Caki2 (cell line): ENCODE measurements at places on chromosomes 5 and 9. TPM values are rescaled to one million over a fixed set of nuclear protein-coding genes. Genes with fewer than 3 reads are reported as not detected.

ENHO gene
- total RNA-seq = 4.0 TPM in 1 of 2 replicates, not detected in the other

NDUFS6 gene
- total RNA-seq = 34.5 and 48.4 TPM in 2 replicates

SPATA31A3 gene
- not detected in 2 replicates for total RNA-seq

PCDHGC4 gene
- not detected in 2 replicates for total RNA-seq

NUTM2F gene
- not detected in 2 replicates for total RNA-seq

MINAR2 gene
- not detected in 2 replicates for total RNA-seq

DBH gene
- total RNA-seq = not detected in 2 replicates

GDA gene
- total RNA-seq = 26.3 and 31.2 TPM in 2 replicates

CNTNAP3B gene
- 10.6 and 12.6 TPM in 2 replicates for total RNA-seq

BTNL3 gene
- not detected in 2 replicates for total RNA-seq

PCDHGA2 gene
- not detected in 2 replicates for total RNA-seq

LCN6 gene
- total RNA-seq = not detected in 2 replicates

GADD45G gene
- total RNA-seq = 4.6 and 4.8 TPM in 2 replicates

ATP10B gene
- total RNA-seq = not detected in 2 replicates

DNA sequence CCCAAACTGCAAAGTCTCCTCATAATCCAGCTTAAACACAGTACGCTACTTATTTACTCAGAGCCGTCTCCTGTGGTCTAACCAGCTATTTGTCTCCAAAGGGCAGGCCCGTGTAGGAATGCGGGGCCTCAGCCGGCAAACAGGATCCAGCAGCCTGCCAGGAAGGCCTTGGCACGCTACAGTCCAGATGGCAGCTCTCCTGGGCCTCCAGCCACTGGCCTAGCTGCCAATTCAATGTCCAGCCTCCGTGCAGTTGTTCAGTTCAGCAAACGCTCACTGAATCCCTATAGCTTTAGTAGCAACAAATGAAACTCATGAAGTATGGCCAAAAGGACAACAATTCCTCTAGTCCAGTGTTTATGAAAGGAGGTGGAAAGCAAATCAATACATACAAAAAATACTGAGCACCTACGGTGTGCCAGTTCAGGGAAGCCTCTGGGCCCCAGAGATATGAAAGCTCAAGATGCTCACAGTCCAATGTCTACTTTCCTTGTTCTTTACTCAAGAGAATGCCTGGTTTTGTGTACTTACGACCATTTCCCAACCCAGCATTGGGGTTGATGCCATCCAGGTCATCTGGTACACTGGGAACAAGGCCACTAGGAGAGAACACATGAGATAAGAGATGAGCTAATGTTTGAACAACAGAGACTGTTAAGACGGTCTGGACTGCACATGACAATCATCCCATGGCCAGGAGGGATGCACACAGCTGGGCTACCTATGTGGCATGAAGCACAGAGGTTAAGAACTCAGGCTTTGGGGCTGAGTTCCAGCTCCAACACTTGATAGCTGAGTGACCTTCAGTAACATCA, 8.3 kb downstream of the CDK5RAP2 start:
- DNase-seq = no peak

GRCh38 chr9:121836366-121836885, 185.0 kb downstream of the DAB2IP start:
- no peak for DNase-seq

DNA sequence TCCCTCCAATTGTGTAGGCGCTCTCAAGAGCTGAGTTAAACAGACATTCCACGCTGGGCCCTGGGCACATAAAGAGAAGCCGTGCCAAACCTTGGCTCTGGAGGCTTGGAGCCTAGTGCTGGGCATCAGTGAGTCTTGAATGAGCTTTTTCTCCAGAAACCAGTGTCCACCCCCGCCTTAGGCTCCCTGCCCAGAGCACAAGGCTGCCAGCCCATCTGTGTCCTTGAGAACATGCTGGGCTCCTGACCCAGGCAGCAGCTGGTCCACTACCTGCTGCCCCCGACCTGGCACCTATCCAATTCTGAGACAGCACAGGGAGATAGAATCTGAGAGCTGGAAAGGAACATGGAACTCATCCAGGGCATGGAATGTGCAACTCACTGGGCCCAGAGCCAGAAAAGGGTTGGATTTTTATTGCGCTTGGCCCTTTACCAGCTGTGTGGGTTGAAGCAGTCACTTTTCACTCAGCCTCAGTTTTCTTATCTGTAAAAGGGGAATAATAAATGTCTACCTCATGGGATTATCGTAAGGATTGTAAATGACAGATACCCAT, 92.4 kb upstream of the CPLX2 start:
- no peak for DNase-seq

DNA sequence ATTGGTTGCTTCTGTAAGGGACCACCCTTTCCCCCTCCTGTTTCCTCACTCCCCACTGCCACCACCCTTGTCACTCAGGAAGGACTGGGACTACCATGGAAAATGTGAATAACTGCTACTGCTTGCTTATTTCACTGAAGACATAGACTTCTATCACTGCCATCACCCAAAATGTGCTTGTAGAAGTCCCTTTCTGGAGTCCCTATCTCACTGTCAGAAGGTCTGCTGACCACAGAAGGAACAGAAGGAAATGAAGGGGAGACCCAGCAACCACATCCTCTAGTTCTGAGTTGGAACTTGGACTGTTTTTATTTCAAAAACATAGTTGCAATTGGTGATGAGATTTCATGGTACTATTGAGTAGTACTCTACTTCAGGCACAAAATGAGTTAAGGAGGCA, 122.5 kb downstream of the NPR3 start:
- DNase-seq = no peak

DNA sequence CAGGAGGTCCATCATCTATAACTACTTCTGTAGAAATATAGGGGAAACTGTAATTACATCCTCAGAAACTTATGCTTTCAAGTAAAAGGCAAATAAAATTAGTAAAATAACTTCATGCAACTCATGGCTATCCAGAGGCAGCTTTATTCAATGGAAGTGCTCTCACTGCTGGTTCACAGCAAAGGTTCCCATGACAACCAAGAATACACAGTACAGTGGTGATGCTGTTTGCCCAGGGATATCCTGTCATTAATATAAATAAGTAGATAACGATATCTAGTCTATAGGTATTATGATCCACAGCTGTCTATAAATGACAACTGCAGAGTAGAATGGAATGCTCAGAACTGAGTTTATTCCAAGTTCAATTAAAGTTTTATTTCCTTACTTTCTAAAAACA, 390.3 kb downstream of the PDE4D start:
- no peak for DNase-seq

GRCh38 chr9:29437526-29437925, 1864.2 kb upstream of the C9orf72 start:
- DNase-seq = peak; percentile 18

GRCh38 chr5:61010467-61011454, 65.8 kb downstream of the NDUFAF2 start:
- DNase-seq = no peak

- DNase-seq = no peak
Observed at GRCh38 chr9:37997636-37998374, 71.2 kb downstream of the SHB start.

- peak; percentile 18 for DNase-seq
Observed at GRCh38 chr9:37290940-37291485, 131.5 kb upstream of the GRHPR start.

GRCh38 chr9:75132244-75132643, 43.9 kb downstream of the OSTF1 start:
- DNase-seq = no peak

DNA sequence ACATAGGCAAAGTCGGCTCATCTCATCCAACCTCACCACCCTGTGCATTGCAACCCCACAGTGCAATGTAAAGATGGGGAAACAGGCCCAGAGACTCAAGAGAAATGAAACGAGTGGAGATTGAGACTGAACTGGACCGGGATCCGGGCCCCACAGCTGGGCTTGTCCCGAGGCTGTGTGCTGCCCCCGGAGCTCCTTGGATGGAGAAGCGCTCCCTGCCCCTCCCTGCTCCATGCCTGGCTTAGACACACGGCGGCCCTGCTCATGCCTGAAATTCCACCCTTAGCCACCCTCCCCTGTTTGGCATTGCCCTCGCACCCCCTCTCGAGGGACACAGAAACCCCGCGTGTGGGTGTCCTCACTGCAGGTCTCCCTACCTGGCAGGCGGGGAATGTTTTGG, 27.2 kb upstream of the FCN1 start:
- DNase-seq = no peak

- no peak for DNase-seq
Observed at GRCh38 chr9:108345826-108346225, 510.0 kb downstream of the ACTL7B start.

DNA sequence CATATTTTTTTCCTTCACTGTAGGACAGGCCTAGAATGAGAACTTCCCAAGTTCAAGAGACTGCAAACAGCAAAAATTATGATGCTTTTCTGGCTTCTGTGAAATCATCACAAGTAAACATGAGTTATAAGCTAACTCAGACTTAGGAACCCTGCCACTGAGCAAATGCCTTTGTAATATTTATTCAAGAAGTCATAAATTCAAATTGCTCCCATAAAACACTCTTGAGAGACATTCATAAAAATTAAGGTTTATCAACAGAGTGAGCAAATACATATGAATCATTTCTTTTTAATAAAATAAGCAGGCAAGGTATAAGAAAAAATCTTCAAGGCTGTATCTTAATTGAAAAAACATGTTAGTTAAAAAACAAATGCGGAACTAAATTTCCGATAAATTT, 124.2 kb downstream of the GNA14 start:
- DNase-seq = no peak

GRCh38 chr9:133538851-133539833, 4.6 kb downstream of the ADAMTSL2 start:
- DNase-seq = no peak

- no peak for DNase-seq
Observed at GRCh38 chr5:1548702-1549474, 25.1 kb upstream of the LPCAT1 start.

GRCh38 chr5:168332042-168332441, 40.6 kb downstream of the WWC1 start:
- DNase-seq = peak; percentile 45

DNA sequence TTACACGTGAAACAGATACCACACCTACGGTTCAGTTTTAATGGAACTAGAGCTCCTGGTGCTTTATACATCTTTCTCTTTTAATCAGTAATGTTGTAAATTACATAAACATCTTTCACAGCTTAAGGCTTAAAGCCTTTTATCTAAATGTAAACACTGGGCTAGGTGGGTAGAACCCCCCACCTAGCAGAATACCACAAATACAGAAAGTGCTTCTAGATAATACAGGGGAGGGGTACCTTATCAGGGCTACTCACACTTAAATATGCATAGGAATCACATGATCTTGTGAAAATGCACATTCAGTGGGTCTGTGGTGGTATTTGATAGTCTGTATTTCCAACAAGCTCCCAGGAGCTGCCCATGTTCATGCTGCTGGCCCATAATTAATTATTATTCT, 256.4 kb upstream of the TARS1 start:
- DNase-seq = no peak

DNA sequence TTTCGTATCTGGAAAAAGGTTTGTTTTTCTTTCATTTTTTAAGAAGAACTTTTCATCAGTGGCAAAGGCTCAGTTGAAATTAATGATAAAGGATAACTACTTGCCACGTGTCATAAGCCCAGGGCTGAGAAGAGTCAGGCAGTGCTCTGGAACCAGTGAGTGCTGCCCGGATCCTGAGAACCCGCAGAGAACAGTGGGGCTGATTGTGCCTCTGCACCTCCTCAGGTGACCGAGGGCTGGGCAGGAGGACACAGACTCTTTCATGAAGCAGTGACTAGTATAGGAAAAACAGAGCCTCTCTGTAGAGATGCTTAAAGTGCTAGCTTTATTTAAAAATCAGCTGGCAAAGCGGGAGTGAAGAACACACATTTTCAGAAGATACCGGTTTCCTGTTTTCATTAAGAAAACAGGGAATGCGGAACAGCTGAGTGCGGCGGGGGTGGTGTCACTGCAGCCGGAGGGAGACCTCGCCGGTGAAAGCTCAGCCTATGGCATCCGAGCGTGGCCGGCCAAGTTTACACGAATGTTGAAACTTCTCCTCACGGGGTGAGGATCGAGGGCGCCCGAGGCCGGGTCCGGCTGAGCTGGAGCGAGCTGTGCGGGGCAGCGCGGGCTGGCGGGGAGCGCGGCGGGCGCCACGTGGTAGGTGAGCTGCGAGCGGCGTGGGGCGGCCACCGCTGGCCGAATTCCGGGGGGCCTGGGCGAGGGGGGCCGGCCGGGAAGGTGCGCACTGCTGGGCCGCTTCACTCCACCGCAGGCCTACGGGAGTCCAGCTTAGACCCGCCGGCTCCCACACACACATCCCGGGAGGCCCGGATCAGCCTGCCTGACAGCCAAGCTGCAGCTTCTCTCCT, 134.7 kb upstream of the DMRT1 start:
- DNase-seq = no peak

GRCh38 chr9:110954822-110955291, 83.4 kb downstream of the LPAR1 start:
- no peak for DNase-seq

DNA sequence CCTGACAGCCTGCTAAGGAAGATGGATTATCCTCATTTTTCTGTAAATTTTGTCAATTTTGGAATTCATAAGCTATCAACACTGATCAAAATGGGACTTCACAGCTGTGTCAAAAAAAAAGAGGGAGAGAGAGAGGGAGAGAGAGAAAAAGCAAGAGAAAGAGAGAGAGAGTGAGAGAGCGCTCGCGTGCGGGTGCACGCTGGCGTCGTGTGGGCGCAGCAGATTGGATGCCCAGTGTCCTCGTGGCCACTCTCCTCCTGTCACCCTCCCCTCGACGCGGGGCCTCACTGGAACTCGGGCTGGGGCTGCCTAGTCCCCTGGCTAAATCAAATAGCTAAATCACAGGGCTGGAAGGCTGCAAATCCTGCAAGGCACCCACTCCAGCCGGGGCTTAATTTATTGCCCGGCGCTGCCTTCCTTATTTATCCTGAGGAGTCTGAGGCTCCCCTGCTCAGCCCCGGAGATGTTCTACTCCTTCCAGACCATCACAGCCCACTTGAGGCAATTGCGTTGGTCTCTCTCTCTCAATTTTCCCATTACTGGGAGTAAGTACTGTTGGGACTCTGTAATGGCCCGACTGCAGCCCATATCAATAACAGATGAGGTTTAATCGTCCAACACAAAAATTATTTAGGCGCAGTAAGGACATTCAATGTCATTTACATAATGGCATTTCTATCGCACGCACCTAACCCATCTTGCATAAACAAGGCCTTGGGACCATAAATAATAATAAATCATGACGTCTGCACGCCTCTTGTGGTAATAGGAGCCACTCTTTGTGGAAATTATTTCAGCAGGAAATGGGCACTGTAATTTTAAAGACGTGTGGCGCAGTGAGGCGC, 94.2 kb downstream of the PAX5 start:
- DNase-seq = no peak

GRCh38 chr5:74539986-74540385, 100.5 kb downstream of the ENC1 start:
- no peak for DNase-seq

DNA sequence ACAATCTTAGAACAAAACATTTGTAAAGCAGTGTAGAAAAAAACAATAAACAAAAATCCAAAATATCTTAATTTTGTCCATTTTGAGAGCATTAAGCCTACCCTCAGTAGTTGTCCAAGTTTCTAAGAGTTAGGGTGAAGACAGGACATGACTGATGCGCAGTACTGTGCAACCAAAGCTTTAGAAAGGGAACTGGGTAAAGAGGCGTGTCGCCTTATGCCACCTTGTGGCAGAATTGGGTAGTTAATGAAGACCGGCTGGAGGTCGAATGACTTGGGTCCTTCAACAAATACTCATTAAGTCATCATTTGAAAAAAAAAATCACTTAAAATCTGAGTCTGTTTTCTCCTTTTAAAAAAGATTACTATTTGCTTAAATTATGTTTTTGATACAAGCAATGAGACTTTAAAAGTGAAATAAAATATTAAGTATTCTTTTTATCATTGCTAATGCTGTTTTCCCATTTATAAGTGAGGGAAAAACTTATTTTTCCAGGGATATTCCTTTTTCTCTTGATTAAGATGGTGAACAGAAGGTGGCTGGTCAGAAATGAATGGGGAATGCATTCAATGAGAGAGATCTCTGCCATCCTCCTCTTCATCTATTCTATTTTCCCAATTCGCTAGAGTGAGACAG, 3.5 kb upstream of the RNF20 start:
- peak; percentile 45 for DNase-seq
